ENCODE measurements at places on chromosomes 16 and 17. TPM values are rescaled to one million over a fixed set of nuclear protein-coding genes. Genes with fewer than 3 reads are reported as not detected.

DNA sequence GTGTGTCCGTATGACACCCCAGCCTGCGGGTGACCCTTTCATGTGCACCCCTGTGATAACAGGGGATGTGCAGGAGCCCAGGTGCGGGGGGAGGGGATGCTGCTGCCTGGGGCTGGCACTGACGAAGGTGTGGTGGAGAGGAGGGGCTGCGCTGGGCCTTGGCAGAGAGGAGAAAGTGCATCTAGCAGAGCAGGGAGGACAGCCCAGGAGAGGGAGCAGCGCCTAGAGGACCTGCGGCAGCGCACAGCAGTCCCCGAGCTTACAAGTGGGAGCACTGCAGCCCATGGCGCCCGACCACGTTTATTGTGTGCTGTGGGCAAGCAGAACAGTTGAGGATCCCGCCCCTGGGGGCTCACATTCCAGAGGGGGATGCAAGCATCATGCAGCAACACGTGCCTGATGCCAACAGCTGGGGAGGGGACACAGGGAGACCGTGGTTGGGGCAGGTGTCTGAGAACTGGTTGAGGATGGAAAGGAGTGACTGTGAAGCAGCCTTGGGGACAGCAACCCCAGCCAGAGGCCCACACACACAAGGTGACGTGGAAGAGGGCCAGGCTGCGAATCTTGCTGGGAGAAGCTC lies 10.9 kb upstream of the SLC7A5 start:
- DNase-seq = no peak

- no peak for DNase-seq
Observed at GRCh38 chr16:29831490-29831889, 11.2 kb downstream of the MVP start.

DNA sequence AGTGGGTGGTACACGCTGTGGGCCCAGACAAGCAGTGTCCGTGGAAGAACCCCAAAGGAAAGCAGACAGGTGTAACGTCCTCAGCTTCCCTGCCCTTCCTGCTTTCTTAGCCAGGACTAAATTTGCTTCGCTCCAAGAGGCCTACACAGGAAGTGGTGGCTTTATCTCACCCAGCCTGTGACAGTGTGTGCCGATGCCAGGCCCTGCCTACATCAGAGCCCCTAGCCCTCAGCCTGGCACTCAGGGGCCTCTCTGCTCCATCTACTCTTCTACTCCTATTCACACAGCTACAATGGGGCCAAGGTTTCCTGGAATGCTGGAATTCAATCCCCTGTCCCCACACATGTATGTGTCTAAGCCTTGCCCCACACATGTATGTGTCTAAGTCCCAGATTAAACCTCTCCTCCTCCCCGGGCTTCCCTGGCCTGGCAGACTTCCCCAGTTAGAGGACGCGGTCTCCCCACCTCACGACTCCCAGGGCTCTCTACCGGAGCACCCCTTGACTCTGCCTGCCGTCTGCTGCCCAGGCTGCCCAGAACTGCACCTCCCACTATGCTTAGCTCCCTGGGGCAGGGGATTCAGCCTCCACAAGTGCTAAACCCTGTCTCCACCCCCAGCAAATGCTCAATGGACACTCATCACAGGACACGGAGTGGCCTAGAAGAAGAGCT lies 8.2 kb downstream of the PGAP3 start:
- peak; percentile 59 for DNase-seq

- DNase-seq = no peak
Observed at GRCh38 chr16:72182976-72183375, 11.0 kb upstream of the PMFBP1 start.

DNA sequence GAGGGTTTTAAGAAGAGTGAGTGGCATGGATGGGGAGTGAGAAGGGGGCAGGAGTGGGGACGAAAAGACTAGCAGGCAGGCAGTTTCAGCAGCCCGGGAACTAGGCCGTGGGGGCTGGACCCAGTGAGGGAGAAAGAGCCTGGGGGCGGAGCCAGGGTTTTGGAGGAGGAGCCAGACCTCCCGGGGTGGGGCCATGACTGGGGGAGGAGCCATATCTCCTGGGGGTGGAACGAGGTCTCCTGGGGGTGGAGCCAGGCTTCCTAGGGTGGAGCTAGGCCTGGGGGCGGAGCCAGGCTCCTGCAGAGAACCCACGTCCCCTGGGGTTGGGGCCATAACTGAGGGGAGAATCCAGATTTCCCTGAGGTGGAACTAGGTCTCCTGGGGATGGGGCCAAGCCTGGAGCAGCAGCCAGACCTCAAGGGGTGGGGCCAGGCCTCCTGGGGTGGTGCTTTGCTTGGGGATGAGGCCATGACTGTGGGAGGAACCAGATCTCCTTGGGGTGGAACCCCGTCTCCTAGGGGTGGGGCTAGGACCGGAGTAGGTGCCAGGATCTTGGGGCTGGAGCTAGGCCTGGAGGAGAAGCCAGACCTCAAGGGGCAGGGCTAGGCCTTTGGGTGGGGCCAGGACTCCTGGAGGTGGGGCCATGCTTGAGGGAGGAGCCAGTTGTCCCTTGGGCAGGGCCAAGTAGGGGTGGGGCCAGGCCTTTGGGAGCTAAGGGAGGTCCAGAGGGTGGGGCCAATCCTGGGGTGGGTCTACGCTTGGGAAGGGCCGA lies 41.7 kb upstream of the JPH3 start:
- DNase-seq = peak; percentile 27

- DNase-seq = no peak
Observed at GRCh38 chr16:11292076-11292748, 11.1 kb upstream of the PRM1 start.

DNA sequence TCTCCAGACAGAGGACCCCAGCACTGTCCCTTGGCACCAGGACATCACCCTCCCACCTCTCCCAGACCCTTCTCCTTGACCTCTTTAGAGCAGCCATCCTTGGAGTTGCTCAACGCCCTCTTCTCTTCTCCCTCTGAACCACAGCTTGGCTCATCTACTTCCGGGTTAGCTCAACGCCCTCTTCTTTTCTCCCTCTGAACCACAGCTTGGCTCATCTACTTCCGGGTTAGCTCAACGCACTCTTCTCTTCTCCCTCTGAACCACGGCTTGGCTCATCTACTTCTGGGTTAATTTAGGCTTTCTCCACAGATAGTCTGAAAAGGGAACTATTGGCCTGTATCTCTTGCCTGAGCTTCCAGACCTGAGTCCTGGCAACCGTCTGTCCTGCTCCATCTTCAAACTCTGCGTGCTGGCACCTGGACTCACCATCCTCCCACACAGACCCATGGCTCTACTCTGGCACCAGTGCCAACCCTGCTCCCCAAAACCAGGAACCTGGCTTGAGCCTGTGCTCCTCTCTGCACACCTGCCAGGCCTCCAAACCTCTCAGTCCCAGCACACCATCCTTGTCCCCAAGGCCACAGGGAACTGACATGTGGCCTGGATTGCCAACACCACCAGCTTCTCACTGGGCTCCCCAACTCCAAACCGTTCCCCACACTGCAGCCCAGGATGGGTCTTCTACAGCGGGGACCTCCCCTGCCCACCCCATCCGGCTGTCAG lies 25.3 kb upstream of the FAAP100 start:
- DNase-seq = no peak

Gene CCDC78
- total RNA-seq = 3.3 TPM

Measured in activated CD4-positive, alpha-beta memory T cell treated with anti-CD3 and anti-CD28 coated beads for 36 hours (primary cell).